ENCODE measurements at places on chromosomes 16 and 17.
A peak's percentile ranks its signal among the peaks of the same experiment; 100 is the strongest.

DNA sequence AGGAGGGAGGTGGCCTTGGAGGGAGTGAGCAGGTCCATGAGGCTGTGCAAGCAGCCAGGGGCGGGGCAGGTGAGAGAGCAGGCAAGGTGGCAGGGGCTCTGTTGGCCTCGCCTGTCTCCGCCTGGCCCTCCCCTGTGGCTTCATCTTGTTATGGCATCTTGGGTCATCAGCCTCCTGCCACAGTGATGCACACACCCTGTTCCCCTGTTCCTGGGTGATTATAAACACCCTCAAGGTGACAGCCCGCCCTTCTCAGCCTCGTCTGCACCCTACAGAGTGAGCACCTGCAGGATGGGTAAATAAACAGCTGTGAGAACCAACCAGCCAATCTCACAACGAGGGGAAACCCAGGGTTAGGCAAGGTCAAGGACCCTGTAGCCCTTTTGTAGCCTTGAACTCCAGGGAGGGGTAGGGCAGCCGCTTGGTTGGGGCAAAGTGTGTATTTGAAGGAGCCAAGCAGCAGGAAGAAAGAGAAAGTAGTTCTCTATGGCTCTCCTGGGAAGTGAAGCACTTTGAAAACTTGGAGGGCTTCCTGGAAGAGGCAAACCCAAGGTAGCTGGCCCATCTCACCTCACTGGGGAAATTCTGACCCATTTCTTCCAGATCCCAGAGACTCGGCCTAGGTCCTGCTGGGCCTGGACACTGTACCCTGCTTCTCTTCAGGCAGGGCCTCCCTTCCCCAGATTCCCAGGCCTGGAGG lies 60.6 kb downstream of the NT5M start:
- DNase-seq: no peak

DNA sequence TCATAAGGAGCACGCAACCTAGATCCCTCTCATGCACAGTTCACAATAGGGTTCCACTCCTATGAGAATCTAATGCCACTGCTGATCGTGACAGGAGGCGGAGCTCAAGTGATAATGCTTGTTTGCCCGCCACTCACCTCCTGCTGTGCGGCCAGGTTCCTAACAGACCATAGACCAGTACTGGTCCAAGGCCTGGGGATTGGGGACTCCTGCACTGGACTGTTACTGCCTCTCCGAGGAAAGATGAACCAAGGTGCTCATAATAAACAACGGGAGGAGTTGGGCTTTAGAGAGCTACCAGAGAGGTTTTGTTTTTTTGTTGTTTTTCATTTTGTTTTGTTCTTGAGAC lies 58.2 kb downstream of the TK2 start:
- DNase-seq: no peak

DNA sequence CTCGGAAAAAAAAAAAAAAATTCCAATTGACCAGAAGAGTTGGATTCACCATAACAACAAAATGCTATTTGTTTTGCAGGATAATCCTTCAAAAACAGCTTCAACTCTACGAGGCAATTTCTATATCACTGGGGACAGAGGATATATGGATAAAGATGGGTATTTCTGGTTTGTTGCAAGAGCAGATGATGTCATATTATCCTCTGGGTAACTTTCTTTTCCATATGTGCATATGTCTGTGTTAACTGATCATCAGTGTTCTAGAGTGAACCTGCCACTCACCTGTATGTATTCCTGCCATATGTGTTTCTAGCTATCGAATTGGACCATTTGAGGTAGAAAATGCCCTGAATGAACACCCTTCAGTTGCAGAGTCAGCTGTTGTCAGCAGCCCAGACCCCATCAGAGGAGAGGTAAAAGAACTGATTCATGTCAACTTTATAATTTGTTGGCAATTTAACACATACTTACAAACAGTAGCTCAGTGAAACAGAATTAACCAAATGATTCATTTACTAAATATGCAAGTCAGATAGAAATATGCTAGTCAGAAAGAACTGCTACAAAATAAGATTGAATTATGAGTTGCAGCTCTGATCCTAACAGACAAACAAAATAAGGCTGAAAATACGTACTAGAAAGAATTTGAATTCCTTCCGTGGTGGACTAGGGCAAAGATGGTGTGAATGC lies 14.2 kb downstream of the ERI2 start:
- peak; percentile 27 for DNase-seq

DNA sequence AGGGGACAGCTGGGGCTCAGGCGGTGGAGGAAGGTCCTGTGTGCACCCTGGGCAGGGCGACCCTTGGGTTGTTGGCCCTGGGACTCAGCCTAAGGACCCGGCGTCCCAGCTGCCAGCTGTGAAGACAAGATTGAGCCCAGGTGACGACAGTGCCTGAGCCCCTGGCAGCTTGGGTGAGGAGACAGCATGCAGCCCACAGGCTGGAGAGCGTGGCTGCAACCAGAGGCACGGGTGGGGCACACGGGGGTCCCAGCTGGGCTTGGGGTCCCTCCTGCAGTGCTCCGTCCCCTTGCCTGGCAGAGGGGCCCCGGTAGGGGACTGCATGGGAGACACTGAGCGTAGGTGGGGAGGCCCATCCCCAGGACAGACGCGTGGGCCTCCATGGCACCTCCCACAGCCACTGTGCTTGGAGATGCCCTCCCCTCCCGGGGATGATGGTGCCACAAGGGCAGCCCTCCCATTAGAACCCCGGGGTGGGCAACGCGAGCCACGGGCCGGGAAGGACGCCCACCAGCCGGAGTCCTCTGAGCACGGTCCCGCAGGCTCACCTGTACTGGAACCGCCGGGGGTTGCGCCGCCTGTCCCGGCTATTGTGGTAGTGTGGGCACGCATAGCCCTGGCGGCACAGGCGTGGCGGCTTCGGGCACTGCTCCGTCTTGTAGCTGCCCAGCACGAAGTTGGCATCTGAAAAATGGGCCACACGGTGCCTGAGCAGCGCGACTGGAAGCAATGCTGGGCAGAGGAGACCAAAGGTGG lies 15.5 kb downstream of the UNKL start:
- DNase-seq: no peak

- DNase-seq: no peak
These were observed 147.4 kb downstream of the TMEM132E start for GRCh38 chr17:34726536-34727384.

GRCh38 chr16:4360538-4361021 lies 9.5 kb upstream of the PAM16 start:
- DNase-seq: no peak

GRCh38 chr17:49964769-49965523 lies 4.0 kb upstream of the DLX4 start:
- no peak for DNase-seq

- no peak for DNase-seq
These were observed 8.4 kb upstream of the HSBP1 start for GRCh38 chr16:83799336-83799735.

DNA sequence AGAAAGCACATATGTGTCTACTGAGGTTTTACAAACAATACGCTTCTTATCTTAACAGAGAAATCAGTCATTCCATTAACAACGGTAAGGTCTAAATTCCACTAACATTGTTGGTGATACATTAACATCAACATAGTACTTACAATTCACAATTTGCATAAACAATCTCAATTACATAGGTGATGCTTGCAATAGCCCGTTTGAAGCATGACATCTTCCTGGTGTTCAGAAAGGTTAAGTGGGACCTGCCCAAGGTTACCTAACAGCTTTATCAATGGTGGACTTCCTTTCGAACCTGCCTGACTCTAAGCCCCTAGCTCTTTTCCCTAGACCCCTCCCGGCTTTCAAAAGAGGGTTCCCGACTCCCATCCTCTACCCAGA lies 699 bp downstream of the FAM222B start:
- no peak for DNase-seq

DNA sequence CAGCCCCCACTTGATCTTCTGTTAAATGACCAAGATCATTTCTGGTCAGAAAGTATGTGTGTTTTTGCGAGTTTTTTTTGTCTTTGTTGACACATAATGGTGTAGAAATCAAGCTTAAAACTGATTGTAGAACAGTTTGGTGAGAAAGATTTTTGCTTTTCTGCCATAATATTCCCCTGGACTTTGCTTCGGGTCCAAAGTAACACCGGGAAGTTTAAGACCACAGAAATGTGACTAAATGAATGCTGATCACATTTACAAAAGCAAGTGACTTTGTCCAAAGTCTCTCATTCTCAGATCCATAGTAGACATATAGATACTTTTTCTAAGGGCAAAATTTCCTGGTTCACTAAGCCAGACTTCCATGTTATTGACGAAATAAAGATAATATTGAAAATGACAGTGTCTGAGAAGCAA lies 2.6 kb downstream of the FAM20A start:
- no peak for DNase-seq

- no peak for DNase-seq
These were observed 33.7 kb downstream of the TADA2A start for GRCh38 chr17:37440424-37440823.

DNA sequence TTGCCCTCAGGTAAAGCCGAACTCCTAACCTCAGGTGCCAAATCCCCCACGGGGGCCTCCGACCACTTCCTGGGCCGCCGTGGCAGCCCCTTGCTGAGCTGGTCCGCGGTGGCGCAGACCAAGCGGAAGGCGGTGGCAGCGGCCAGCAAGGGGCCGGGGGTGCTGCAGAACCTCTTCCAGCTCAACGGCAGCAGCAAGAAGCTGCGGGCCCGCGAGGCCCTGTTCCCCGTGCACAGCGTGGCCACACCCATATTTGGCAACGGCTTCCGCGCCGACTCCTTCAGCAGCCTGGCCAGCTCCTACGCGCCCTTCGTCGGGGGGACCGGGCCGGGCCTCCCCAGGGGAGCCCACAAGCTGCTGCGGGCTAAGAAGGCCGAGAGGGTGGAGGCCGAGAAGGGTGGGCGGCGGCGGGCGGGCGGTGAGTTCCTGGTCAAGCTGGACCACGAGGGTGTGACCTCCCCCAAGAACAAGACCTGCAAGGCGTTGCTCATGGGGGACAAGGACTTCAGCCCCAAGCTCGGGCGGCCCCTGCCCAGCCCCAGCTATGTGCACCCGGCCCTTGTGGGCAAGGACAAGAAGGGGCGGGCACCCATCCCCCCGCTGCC lies 51.6 kb downstream of the ACTG1 start:
- no peak for DNase-seq

DNA sequence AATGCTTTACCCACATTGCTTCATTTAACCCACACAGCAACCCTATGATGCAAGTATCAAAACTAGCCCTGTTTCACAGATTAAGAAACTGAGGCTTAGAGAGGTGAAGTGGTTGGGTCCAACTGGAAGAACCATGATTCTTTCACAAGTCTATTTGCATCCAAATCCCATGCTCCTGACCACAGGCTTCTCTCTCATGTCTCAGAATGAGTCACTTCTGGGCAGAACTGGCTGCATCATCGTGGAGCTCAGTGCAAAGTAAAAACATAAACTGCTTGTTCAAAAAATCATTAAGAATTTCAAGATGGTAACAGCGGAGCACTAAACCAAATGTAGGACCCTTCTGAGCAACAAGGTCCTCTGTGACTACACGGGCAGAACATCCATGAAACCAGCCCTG lies 20.2 kb upstream of the CES1 start:
- peak; percentile 6 for DNase-seq

- DNase-seq: no peak
These were observed 44.1 kb downstream of the ZNF423 start for GRCh38 chr16:49811644-49812334.

DNA sequence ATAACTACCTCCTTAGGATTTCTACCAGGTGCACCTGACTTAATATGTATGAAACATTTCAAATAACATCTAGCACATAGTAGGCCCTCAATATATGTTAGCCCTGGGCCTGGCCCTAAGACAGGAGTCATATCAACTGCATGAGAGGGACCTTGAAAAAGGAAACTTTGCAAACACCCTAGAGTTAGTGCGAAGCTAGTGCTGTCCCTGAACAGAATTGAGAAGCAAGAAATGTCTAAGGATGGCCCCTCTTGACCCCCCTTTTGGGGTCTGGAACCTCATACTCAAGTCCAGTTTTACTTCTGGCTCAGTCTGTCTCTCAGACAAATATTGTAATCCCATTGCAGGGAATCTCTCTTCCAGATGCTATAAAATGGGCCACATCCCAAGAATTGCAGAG lies 80.5 kb downstream of the CBLN1 start:
- DNase-seq: no peak

- DNase-seq: no peak
These were observed 791 bp downstream of the MCRIP2 start for GRCh38 chr16:642189-643049.

All from HCEC 1CT (cell line).